ENCODE measurements at places on chromosomes 13 and 19. TPM values are rescaled to one million over a fixed set of nuclear protein-coding genes. Genes with fewer than 3 reads are reported as not detected.

The ZNF841 gene
- total RNA-seq = 17.9 TPM

GRCh38 chr19:339262-339887 is 5.2 kb downstream of the MIER2 start:
- H3K27me3 ChIP-seq = no peaks in the 10 kb centered on the region
- peaks cover 2% of the 10 kb centered on the region for H3K4me1 ChIP-seq
- no peak overlapping the region for H3K27ac ChIP-seq
- H3K4me3 ChIP-seq = no peak overlapping the region
- peaks cover 2% of the 10 kb centered on the region for H3K36me3 ChIP-seq

The PEG3 gene
- not detected for total RNA-seq

- no peak for DNase-seq
- no peaks in the 10 kb centered on the region for H3K36me3 ChIP-seq
- no peak overlapping the region for H3K4me3 ChIP-seq
- no peaks in the 10 kb centered on the region for H3K27me3 ChIP-seq
- no peak overlapping the region for H3K27ac ChIP-seq
- H3K4me1 ChIP-seq = no peaks in the 10 kb centered on the region
These were observed 6.1 kb downstream of the FLT3LG start for GRCh38 chr19:49479975-49480628.

The NFIX gene
- total RNA-seq = 0.27 TPM
